ENCODE measurements at places on chromosomes 6 and 20. TPM values are rescaled to one million over a fixed set of nuclear protein-coding genes. Genes with fewer than 3 reads are reported as not detected.

DNA sequence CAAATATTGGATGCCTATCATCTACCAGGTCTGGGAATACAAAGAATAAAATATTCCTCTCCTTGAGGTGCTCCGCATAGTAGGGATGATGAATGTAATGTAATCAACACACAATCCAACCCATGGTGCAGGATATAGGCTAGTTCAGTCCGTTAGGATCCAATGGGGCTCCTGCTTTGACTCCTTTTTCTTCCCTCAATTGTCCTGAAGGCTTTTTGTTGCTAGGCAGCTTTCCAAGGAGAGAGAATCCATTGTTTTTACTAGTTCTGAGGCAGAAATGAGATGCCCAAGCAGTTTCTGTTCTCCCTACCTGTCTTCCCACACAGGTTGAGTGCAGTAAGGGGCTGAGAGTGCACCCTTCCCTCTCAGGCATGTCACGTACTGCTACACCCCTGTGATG is 12.1 kb downstream of the WRNIP1 start:
- no peak for DNase-seq

Gene CPXM1
- total RNA-seq = 105 TPM

DNA sequence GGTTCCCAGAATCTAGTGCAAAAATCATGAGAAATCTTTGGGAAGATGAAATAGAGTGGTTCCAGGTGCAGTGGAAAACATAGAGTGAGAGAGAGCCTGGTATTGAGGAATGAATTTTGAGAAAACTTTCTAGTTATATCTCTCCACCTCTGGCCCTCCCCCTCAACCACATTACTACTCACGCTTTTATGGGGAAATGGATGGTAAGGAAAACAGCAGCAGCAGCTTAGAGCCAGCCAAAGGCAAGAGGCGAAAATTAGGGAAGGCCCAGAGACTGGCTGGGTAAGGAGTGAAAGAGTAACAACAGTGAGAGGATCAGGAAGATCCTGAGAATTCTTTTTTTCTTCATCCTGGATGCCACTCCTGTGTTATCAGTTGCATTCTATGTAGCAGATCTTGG is 187.9 kb upstream of the ECI2 start:
- DNase-seq = no peak

DNA sequence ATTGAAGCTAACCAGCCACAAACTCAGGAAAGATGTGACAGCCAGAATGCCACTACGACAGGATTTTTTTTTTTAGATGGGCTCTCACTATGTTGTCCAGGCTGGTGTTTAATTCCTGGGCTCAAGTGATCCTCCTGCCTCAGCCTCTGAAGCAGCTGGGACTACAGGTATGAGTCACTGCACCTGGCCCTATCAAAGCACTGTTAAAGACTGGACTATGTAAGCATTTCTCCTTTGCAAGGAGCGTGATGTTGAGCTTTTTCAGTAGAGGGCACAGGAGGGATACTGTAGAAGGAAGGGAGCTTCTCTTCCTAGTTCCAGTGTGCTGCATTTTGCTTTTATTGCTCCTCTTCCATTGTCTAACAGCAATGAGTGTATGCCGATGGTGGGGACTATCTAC is 35.8 kb downstream of the ZBTB9 start:
- no peak for DNase-seq

- no peak for DNase-seq
Observed at GRCh38 chr20:3275966-3276679, 37.1 kb upstream of the SLC4A11 start.

DNA sequence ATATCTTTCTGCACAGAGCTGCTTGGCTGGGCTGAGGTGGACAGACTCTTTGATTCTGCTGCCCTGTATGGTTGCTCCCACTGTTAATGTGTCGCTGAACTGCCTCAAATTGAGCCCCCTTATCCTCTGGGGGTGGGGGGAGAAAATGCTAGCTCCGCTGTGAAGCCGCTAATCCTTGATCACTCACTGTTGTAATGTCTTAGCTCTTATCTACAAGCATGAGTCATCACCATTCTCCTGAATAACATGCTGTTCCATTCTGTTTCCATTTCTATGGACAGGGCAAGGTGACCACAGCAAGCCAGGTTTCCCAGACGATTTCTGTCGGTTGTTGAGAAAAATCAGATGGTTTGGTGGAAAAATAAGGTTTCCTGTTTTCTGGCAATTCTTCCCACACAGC is 218.4 kb upstream of the GGTLC1 start:
- no peak for DNase-seq

Gene BMP6
- 0.37 TPM for total RNA-seq

DNA sequence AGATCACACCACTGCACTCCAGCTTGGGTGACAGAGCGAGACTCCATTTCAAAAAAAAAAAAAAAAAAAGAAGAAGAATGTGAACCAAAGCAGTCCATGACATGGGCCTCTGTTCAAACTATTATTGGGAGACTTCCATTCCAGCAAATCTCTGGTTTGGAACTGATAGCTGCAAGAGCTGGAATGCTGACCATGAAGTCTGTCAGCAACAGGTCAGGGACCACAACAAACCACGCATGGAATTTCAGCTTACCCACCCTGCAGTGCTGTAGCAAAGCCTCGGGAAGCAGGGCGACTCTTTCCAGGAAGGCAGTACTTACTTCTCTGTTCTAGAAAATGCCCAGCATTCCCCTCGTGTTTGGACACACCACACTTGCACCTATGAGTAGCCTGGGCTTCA is 34.1 kb upstream of the TBC1D7 start:
- no peak for DNase-seq

Measured in H7 (cell line).